ENCODE measurements at places on chromosomes 6 and 20.
A peak's percentile ranks its signal among the peaks of the same experiment; 100 is the strongest.

DNA sequence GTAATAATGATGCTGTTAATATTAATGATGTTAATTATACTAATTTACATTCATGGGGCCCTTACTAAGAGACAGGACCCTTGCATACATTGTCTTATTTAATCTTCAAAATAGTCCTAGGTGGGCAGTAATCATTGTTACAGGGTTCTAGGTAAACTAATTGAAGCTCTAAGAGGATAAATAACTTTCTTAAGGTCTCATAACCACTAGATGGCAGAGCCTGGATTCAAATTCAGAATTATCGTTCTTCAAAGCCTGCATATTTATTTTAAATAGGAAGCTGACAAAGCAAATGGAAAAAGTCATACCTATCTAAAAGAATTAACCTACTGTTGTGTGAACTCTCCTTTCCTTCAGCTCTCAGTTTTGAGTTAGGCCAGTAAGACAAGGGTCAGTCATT is 23.5 kb downstream of the PTCHD4 start:
- DNase-seq: no peak

GRCh38 chr20:42894483-42894882 is 295.2 kb downstream of the PTPRT start:
- no peak for DNase-seq

DNA sequence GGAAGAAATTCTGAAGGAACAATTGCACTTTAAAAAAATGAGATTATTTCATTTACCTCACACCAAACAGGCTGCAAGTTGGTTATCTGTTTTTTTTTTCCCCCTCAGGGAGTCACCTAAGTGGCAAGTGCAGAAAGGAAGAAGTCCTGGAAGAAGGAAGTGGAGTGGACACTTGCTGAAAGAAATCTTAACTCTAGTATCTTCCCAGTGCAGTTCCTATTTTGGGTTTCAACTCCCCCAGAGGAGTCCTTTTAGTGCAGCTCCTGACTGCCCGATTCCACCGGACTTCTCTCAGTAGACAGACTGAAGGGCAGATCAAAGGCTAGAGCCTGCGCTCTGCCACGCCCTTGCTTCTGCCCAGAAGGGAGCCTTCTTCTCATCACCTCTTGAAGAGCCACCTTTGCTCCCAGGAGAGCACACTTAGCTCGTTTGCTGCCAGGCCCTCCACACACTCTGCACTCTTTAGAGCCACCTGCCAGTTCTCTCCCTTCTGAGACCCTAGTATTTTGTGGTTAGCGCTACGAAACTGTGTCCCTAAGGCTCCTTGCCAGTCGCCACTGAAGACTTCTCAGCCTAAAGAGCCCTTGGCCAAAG is 4.9 kb downstream of the MTCL3 start:
- DNase-seq: no peak

GRCh38 chr6:3405182-3405518 is 51.7 kb downstream of the SLC22A23 start:
- DNase-seq: no peak

GRCh38 chr6:39210450-39210849 is 18.8 kb downstream of the KCNK5 start:
- no peak for DNase-seq

GRCh38 chr6:143691900-143692636 is 14.3 kb downstream of the PHACTR2 start:
- DNase-seq: no peak

DNA sequence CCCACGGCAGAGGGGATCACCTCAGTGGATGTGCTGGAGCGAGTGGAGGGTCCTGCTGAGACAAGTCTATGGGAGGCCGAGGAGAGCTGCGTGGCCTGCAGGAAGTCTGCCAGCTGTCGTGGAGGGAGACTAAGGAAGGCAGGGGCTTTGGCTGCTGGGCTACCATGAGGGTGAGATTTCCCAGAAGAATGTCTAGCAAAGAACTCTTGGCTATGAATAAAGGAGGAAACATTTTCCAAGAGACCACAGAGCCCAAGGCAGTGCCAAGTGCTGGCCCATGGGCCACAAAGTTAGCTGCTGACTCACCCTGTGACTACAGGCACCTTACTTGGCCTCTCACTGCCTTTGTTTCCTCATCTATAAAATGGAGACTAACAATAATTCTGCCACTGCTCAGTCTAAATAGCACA is 73.4 kb downstream of the PRDM1 start:
- no peak for DNase-seq

DNA sequence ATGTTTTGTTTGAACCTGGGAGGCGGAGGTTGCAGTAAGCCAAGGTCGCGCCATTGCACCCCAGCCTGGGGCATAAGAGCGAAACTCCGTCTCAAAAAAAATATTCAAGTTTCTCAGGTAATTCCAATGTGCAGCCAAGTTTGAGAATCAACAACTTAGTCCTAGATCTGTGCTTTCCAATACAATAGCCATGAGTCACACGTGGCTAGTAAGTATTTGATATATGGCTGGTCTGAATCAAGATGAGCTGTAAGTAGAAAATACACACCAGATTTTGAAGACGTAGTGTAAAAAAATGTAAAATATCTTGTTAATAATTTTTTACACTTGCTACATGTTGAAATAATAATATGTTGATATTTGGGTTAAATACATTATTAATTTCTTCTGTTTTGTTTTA is 35.0 kb upstream of the BTBD3 start:
- no peak for DNase-seq

DNA sequence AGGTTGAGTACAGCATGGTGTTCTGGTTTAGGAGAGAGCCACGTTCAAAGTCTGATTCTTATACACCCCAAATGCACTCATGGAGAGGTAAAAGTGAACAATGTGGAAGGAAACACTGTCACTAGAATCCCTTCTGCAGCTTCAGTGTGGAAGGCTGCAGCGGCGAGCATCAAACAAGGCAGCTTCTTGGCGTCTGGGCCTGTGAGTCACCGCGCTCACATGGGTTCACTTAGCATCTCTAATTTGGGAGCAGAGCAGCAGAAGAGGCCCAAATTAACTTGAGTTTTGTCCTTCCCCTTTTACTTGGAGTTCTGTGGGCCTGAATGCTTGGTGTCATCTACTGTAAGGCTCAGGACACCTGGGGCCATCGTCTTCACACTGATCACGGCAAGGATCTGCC is 10.9 kb upstream of the E2F1 start:
- no peak for DNase-seq

DNA sequence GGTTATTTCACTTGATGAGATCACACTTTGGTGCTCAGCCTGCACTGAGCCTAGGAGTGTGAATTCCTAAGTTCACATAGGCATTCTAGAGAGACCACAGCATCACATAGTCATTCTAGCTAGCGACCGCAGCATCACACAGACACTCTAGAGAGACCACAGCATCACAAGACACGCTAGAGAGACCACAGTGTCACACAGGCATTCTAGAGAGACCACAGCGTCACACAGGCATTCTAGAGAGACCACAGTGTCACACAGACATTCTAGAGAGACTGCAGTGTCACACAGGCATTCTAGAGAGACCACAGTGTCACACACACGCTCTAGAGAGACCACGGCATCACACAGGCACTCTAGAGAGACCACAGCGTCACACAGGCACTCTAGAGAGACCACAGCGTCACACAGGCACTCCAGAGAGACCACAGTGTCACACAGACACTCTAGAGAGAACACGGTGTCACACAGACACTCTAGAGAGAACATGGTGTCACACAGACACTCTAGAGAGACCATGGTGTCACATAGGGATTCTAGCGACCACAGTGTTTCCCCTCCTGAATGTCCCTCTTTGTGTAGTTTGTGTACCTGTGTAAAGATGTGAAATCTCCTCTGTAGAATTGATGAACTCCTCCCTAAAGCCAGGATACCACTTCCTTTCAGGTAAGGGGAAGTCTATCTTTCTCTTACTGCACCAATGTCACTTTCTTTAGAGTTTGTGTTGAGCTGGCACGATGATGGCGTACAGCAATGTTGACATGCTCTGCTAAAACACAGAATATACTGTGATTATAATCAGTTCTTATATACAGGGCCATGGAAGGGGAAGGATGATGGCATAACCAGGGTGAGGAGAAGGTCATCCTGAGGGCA is 169.4 kb downstream of the ZDHHC14 start:
- peak; percentile 63 for DNase-seq

GRCh38 chr20:41426086-41426830 is 59.6 kb upstream of the EMILIN3 start:
- no peak for DNase-seq

GRCh38 chr20:63434599-63435378 is 37.7 kb downstream of the KCNQ2 start:
- peak; percentile 84 for DNase-seq

GRCh38 chr6:169946971-169947370 is 195.5 kb downstream of the ERMARD start:
- DNase-seq: no peak

- peak; percentile 24 for DNase-seq
Measured at GRCh38 chr20:17859616-17860232, 108.9 kb downstream of the SNX5 start.

DNA sequence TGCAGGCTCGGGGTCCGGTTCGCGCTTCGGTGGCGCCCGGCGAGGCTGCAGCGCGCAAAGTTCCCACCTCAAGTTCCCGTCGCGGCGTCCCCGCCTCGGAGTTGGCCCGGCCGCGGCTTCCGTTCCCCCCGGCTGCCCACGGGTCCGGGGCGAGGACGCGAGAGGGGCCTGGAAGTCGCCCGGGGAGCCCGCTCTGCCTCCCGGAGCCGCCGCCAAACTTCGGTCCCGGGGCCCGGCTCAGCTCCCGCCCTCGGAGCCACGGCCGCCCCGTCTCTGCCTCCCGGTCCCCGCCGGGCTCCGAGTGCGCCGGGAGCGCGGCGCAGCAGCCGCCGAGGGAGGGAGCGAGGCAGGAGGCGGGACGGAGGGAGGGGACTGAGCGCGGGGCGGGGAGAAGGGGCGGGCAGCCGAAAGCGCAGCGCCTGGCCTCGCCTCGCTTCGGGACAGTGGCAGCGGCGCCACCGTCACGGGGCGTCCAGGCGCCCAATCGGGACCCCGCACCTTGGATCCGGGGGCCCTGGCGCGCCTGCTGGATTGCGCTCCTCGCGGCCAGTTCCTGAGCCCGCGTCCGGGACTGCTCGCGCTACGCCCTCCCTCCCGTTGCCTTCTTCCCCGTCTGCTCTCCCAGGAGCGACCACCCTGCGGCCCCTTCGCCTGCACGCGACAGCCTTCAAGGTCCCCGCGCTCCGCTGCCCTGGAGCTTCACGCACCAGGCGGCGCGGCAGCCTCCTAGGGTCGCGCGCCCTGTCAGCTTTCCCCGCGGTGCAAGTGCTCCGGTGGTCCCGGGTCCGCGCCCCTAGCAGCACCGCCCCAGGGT is at the start of gene KCNG1:
TSS of gene KCNG1 (minus strand) at position 305 of the 814 bp plus-strand sequence. CDS start 12,769 bp downstream, outside the sequence.
- peak; percentile 25 for DNase-seq

DNA sequence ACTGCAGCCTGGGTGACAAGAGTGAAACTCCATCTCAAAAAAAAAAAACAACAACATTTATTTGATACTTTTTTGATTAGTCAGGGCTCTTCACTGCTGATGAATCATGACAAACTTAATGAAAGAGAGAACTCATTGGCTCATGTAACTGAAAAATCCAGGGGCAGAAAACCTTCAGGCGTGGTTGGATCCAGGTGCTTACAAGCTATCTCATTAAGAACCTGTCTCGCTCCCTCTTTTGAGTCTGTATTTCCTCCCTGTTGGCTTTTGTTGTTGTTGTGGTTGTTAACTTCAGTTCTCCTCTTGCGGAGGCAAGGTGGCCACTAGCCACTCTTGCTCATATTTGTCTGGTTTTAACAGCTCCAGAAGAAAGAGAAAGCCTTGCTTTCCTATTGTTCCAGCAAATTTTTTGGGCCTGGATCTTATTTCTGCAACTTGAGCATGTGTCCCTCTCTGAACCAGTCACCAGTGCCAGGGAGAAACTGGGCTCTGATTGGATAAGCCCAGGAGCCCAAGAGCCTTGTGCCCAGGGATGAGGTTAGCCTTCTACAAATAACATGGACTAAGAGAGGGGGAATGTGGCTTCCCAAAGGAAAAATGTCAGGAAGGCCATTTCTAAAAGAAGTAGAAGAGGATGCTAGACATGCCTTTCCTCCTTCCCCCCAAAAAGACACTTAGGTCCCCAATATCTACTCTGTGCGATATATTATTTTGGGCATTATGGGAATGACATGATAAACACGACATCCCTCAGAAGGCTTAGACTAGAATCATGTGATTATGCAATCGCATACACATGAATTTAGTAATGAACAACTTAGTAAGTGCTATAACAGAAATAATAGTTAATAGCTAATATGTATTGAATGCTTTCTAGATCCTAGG is 64.5 kb downstream of the PHACTR2 start:
- no peak for DNase-seq

- DNase-seq: no peak
Measured at GRCh38 chr6:83433177-83433576, 2.3 kb upstream of the ME1 start.

DNA sequence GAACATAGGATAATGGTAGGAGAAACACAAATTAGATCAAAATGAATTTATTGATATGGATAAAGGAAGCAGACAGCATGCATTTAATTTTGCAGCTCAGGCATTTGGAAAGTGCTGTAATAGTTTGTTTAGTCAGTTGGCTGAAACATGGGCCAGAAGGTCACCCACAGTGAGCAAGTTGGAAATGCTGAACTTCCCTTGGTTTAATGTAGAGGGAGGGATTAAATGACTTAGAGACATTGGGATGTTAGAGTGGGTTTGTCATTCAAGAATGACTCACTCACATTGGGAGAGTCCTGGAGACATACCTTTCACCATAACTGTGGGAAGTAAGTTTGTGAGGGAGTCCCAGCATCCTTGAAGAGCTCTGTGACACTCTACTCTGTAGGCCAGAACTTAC is 231.5 kb upstream of the PLCB4 start:
- no peak for DNase-seq

DNA sequence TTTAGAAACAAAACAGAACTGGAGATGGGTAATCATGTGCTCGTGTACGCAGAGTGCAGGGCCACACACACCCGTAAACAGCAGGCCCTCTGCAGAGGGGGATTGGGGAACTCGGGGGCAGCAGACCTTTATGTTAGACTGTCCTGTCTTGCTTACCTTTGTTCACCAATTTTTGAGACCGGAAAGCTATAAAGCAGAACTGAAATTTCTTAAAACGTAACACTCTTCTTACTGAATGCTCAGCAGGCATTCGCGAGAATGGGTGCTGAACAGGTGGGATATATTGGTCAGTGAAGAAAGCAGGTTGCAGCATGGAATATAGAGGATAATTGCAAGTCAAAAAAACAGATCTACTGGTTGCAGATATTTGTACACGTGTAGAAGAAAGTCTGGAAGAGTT is 211.1 kb downstream of the BMP7 start:
- no peak for DNase-seq

DNA sequence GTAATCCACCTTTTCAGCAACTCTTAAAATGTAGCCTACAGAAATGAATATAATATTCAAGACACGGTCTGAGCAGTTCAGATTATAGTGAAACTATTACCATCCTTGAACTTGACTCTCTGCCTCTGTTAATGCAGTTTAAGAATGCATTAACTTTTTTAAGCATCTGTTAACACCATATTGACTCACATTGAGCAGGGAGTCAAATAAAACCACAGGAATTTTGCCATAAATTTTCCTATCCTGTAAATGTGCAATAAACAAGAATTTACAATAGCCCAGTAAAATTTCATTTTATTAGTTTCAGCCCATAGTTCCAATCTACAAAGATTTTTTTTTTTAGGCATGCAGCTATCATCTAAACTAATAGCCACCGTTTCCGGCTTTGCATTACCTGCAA is 239.2 kb upstream of the DEFB112 start:
- DNase-seq: no peak

Measured in CD4-positive, alpha-beta T cell treated with Interleukin-17A for 1 hour (primary cell).